ENCODE measurements at places on chromosomes 13 and 19.

DNA sequence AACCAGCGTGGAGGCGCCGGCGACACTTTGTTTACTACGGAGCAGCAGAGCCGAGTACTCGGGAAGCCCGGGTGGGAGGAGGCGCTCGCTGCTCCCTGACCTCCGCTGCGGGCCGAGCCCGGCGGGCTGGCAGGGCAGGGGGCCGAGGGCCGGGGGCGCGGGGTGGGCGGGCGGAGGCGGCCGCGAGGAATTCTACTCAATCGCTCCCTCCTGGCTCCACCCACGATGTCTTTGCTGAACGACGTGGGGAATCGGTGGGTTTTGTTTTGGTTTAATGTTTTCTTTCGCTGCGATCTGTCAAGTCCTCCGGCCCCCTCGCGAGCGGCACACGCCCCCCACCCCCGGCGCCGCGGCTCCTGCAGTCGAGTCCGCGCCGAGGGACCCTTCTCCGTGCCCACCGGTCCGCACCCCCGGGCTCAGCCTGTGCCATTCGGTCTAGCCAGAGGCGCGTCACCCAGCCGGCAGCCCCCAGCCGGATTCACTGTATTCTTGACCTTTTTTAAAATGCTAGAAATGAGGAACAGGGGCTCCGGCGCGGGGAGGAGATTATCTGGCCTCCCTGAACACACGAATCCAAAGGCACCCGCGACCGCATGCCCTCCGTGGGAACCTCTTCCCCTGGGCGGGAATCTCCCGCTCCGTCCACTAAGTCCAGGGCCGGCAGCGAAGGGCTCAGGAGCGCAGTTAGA is 636 bp upstream of the FOXO1 start:
- DNase-seq: no peak

GRCh38 chr13:46315491-46316075 is 71.5 kb downstream of the RUBCNL start:
- no peak for DNase-seq

DNA sequence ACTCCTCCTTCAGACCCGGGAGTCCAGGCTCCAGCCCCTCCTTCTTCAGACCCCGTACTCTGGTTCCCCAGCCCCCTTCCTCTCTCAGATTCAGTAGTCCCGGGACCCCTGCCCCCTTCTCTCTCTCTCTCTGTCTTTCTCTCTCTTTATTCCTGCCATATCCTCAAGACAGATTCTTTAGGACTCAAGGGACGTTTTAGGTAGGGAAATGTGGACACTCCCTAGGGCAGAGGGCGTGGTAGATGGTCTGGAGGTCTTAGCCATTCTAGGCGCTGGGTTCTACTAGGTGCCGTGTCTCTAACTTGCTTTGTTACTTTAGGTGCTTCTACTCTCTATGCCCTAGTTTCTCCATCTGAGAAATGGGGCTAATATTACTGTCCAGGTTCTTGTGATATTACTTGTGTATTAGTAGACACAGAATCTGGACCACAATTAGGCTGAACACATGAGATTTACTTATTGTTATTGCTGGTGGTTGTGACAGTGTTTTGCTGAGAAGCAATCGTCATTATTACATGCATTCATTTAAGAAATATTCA is 751 bp upstream of the C19orf84 start:
- no peak for DNase-seq

DNA sequence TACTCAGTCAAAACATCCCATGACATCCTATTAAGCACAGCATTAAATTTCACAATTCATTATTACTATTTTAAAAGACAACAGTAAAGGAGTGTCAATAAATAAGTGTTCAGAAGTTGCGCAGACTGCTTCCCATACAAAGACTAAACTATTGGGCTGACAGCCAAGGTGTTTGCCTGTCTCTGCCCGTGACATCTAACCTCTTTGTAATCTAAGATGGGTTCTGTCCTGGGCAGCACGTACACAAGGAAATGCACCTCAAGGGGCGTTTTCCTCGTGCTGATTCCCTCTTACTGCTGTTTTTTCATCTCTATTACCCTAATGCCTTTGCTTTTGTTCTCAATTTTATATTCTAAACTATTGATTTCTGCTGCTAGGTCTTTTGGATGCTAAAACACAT is 216.3 kb downstream of the NHLRC3 start:
- DNase-seq: no peak

DNA sequence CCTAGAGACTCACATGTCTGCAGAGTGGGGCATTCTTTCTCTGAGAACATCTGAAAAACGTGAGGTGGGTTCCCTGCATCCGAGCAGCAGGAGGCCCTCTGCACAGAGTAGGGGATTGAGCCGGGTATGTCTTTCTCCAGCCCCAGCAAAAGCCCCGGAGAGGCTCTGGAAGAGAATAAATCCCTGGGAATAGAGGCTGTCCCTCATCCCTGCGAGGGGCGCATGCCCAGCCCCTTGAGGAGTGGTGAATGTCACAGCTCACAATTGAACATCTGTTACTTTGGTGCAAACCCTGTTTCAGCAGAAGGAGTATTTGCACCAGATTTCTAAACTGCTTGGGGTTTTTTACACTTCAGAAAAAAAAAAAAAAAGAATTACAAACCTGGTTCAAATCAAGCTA is 164.6 kb downstream of the FGF14 start:
- no peak for DNase-seq

GRCh38 chr13:112708560-112709240 is 18.9 kb downstream of the ATP11A start:
- DNase-seq: no peak

GRCh38 chr13:40484101-40484800 is 182.2 kb downstream of the FOXO1 start:
- DNase-seq: no peak

- no peak for DNase-seq
Observed at GRCh38 chr13:111877906-111878305, 189.0 kb upstream of the SOX1 start.

DNA sequence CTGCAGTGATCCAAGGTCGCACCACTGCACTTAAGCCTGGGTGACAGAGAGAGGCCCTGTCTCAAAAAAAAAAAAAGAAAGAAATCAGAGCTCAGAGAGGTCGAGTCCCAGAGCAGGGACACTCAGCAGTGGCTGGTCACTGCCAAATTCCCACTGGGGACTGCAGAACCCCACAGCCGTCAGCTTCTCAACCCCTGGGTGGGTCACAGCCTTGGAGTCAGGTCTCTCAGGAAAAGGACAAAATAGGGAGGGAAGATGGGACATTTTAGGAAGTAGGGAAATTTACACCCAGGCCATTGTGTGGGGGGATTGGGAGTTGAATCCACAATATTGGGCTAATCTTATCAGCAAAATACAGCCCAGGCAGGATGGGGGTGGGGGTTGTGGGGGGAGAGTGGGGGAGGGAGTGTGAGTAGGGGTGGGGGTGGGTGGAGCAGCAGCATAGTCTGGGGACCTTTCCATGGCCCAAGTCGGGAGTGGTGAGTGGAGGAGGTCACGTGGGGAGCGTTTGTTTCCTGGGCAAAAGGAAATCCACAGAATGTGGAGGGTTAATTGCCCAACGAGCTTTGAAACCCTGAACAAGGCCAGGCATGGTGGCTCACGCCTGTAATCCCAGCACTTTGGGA is 5.0 kb upstream of the CCDC194 start:
- DNase-seq: no peak

GRCh38 chr13:111177081-111177711 is 62.1 kb downstream of the ARHGEF7 start:
- DNase-seq: no peak

DNA sequence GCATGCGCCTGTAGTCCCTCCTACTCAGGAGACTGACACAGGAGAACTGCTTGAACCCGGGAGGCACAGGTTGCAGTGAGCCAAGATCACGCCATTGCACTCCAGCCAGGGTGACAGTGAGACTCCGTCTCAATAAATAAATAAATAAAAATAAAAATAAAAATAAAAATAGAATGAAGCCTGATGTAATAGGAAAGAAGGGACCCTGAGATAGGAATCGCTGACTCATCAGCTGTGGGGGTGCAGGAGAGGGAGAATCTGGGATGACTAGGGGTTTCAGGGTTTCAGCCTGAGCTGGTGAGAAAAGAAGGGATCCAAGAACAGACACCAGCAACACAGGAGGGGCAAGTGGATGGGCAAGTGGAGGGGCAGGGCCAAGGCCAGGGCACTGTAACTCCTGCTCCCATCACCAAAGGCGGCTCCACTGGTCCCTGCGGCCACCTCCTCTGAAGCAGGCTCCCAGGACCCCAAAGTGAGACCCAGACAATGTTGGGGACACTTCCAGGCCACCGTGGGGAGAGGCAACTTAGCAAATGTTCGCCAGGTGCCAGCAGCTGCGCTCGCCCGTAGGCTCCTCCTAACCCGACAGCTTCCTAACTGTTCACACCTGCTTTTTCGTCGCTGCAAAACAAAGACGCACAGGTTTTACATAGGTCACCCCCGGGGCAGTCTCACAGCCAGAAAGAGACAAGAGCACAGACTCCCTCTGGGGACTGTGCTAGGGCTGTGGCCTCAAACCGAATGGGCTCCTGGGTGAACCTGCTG is 1.2 kb downstream of the HAUS8 start:
- no peak for DNase-seq

- DNase-seq: no peak
Observed at GRCh38 chr19:7138402-7138801, 68.9 kb downstream of the ZNF557 start.

- no peak for DNase-seq
Observed at GRCh38 chr13:112695121-112695520, 5.3 kb downstream of the ATP11A start.

DNA sequence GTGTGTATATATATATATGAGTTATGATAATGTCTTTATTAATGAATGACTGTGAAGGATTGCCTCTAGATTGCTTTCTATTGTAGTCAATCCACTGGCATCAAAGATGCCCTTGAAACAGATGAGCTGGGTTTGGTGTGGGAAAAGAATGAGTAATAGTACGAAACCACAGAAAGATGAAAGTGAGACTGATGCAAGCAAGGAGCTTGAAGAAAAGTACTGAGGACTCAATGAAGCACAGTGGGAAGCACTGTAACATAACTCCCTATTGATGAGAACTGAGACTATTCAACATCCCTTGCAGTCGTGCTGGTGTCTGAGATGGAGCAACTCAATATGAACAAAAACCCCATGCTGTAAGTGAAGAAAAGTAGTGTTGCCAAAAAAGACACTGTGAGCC is 1794.2 kb downstream of the SLITRK5 start:
- DNase-seq: no peak

DNA sequence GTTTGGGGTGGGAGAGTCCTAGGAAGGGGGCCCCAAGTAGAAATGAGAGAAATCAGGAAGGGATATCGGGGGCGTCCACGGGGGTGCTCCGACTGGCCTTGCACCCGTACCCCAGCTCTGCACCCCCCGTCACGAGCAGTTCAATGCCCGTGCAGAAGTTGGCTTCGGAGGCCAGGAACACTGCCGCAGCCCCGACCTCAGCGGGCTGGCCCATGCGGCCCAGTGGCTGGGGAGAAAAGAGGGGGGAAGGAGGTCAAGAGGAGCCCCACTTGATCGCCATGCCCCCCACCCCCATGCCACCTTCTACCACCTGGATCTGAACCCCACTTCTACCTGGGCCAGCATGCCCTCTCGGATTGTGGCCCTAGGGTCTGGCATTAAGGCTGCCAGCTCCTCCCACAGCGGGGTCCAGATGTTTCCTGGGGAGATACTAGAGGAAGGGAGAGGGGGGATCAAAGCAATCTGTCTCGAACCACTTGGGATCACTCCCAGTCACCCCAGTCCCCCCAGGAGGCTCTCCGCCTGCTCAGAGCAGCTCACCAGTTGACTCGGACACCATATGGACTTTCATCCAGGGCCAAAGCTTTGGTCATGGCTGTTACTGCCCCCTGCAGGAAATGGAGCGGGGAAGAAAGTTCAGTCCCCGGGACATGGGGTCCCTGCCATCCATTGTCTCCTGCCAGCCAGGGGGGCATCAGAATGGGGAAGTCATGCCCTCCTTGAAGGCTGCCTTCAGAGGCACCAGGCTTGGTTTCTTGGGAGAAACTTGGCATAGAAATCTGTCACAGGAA is 2.5 kb upstream of the BCAT2 start:
- DNase-seq: no peak

DNA sequence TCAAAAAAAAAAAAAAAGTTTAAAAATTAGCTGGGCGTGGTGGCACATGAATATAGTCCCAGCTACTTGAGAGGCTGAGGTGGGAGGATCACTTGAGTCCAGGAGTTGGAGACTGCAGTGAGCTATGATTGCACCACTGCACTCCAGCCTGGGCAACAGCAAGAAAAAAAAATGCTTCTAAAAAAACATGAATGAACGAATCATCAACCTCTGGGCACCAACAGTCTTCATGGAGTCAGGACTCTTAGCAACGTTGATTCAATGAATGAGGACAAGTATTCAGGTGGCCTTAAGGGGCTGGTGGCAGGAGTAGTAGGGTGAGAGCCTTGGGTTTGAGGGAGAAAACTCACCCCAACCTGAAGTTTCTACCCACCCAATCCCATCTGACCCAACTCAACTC is 20.6 kb upstream of the OLFM2 start:
- no peak for DNase-seq

GRCh38 chr13:88472316-88472715 is 801.1 kb downstream of the SLITRK5 start:
- no peak for DNase-seq

DNA sequence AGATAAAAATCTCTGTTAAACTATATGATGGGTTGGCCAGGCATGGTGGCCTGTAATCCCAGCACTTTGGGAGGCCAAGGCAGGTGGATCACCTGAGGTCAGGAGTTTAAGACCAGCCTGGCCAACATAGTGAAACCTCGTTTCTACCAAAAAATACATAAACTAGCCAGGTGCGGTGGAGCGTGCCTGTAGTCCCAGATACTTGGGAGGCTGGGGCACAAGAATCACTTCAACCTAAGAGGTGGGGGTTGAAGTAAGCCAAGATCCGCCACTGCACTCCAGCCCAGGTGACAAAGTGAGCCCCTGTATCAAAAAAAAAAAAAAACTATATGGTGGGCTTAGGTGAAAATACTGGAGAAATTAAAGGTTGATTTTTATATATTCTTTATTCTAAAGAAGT is 11.3 kb downstream of the TBC1D4 start:
- DNase-seq: no peak

- DNase-seq: no peak
Observed at GRCh38 chr13:43850873-43851272, 28.7 kb downstream of the CCDC122 start.

GRCh38 chr13:48000559-48001113 is 437 bp downstream of the SUCLA2 start:
- no peak for DNase-seq

GRCh38 chr13:92225861-92226260 is 827.4 kb downstream of the GPC5 start:
- no peak for DNase-seq

GRCh38 chr13:70644052-70644451 is 535.8 kb upstream of the KLHL1 start:
- DNase-seq: no peak

- no peak for DNase-seq
Observed at GRCh38 chr19:2711172-2711874, 8.8 kb upstream of the GNG7 start.

- no peak for DNase-seq
Observed at GRCh38 chr19:38742906-38743305, 1.4 kb downstream of the CAPN12 start.

GRCh38 chr19:7775761-7776160 is 12.7 kb downstream of the CLEC4M start:
- DNase-seq: no peak

DNA sequence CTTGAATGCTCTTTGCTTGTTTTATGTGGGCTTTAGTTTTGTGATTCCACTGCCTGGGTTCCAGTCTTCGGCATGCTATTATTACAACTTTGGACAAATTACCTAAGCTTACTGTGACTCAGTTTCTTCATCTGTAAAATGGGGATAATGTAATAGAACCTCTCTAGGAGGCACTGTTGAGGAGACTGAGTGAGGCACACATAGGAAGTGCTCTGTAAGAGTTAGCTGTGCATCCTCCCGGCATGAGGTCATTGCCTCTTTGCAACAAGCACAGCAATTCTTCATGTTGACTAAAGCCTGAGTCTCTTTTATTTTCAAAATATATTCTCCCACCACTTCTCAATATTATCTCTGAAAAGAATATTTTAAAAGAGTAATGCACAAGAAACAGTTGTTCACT is 227.4 kb downstream of the DLEU7 start:
- DNase-seq: no peak

Measured in type B pancreatic cell (in vitro differentiated cells).